ENCODE measurements at places on chromosomes 5 and 9. TPM values are rescaled to one million over a fixed set of nuclear protein-coding genes. Genes with fewer than 3 reads are reported as not detected.

The PLPPR1 gene
- not detected for total RNA-seq

The SPAG8 gene
- total RNA-seq = not detected

The PRR16 gene
- 16.0 TPM for total RNA-seq

The LCN12 gene
- not detected for total RNA-seq

The ERBIN gene
- total RNA-seq = 122 TPM

- DNase-seq = no peak
These were observed 44.7 kb downstream of the TRIP13 start for GRCh38 chr5:937151-937924.

GRCh38 chr5:82408033-82408432 is 129.9 kb upstream of the RPS23 start:
- DNase-seq = no peak

GRCh38 chr9:90813523-90813922 is 11.9 kb downstream of the SYK start:
- no peak for DNase-seq

DNA sequence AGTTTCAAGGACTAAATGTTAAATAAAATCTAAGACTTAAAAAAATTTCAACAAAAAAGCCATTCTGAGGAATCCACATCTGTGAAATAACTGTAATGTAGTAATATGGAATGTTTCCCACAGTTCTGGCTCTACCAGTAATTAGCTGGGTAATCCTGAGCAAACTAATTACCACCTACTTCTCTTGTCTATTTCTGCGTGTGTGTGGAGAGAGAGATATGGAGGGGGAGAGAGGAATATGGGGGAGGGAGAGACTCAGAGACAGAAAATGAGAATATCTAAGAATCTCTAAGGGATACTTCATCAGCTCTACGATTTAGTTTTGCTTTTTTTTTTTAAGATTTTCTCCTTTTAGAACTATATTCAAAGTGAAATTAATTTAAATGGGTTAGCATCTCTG is 28.0 kb downstream of the TBCA start:
- DNase-seq = no peak

GRCh38 chr9:137550231-137550621 is at the start of gene PNPLA7:
TSS of gene PNPLA7 (minus strand) at chr9:137550402. CDS start at chr9:137550197, 205 bp downstream.
- DNase-seq = peak; percentile 73

- DNase-seq = no peak
These were observed 114.3 kb downstream of the DEPDC1B start for GRCh38 chr5:60585618-60586017.

DNA sequence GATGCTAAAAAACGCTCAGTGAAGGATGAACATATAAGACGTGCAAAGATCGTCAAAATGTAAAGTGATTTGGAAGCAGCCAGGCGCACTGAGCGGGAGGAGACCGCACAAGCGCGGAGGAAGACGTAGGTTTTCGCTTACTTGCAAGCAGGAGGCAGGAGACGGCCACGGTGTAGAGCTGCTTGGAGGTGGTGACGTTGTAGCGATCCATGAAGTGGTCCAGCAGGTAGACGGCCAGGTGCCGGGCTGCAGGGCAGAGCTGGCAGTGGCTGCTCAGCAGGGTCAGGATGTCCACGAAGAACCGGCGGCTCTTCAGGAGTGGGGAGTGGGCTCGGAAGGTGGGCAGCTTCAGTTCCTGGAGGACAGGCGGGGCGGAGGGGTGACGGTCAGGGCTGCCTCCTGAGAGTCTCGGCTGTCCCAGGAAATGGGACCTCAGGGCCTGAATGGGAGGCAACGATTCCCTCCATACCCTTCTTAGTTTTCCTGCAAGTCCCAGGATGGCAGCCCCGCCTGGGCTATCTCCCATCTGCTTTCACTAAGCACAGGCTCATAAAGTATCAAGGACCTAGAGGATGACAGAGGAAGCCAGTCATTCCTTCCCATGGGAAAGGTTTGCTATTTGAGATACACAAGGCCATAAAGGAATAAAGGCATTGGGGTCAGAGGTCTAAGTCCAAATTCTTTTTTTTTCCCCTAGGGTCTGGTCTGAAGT is 31.8 kb downstream of the CCNJL start:
- DNase-seq = no peak

GRCh38 chr9:92147030-92147851 is 32.0 kb upstream of the SPTLC1 start:
- peak; percentile 87 for DNase-seq

DNA sequence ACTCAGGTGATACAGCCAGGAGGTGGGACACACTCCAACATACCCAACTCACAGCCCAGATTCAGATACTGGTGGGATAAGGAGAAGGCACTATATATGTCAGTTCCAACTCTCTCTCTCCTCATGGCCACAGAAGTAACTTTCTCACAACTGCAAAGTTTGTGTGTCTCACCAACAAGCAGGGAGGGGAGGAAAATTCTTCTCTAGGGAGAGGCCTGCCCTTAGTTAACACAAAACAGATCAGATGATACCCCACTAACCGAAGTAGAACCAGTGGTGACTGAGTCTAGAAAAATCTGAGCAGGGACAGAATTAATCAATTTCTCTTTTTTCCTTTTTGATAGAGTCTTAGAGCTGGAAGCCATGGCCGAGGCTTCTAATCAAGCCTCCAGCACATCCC is 133.1 kb downstream of the ADAMTS12 start:
- no peak for DNase-seq

DNA sequence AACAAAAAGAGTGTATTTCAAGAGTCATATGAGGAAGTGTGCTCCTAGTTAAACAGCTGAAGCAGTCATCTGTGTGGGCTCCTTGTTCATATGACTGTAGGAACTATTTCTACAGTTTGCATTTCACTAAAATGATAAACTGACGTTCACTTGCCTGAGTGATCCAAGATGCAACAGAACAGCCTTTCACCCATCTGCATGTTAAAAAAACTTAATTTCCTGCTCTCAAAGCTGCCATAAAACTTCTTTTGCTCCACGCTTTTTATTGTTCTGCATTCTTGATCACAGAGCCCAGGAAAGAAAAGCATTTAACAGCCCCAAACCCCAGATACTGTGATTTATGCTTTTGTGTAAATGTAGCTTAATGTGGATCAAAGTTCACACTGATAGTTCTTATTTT is 43.9 kb downstream of the ZNF608 start:
- no peak for DNase-seq

DNA sequence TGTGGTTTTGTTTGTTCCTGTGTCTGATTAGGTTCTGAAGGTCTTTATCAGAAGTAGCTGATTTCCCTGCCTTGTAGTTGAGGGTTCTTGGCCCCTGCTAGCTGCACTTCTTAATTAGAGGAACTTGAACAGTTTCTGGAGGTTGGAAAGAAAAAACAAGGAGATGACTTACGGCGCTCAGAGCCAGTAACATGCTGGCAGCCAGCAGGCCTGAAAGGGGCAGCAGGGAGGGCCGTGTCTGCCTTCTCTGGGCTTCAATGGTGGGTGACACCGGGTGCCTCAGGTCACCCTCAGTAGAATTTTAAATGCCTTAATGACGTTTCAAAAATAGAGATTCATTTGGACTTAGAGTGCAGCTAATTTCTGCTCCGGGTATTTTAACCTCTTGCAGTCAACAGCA is 15.8 kb downstream of the UBE2QL1 start:
- peak; percentile 37 for DNase-seq

DNA sequence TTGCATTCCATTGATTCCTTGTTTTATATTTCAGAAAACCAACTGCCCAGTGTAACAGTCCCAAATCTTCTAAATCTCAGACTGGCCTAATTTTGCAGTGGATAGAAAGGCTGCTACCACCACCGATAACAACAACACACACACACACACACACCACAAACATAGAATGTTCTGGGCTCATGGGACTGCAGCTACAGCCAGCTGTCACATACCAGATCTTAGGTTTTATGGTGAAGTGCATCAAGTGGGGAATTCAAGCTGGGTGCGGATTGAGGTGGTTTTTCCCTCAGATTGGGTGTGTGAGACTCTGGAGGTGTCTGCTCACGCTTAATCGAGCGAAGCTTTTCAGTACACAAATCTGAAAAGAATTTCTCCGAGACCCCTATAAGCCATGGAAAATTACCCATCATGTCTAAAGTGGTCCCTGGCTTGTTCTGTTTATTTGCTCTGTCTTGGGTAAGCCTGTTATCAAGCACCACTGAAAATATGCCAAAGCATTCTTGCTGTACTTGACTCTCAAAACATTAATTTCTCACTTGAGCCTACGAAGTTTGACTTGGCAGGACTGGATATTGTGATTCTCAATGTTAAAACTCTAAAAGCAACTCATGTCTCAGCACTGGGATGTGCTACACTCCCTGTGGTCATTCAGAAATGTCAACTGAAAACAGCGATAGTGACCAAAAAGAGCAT is 71.1 kb downstream of the ALDH7A1 start:
- no peak for DNase-seq

- DNase-seq = no peak
These were observed 507.3 kb downstream of the CTNND2 start for GRCh38 chr5:11396917-11397316.

GRCh38 chr9:12684974-12685373 is 8.2 kb upstream of the TYRP1 start:
- DNase-seq = no peak

- no peak for DNase-seq
These were observed 104.0 kb upstream of the SSBP2 start for GRCh38 chr5:81854915-81855314.

GRCh38 chr9:118568704-118569103 is 800.5 kb downstream of the BRINP1 start:
- DNase-seq = no peak

All from SJSA1 (cell line).